Cortex of kidney (tissue), 1 donor: ENCODE measurements at places on chromosomes 12 and 14.

- DNase-seq, result no peak
Observed at GRCh38 chr14:52063052-52063462, 5.8 kb downstream of the NID2 start.

GRCh38 chr14:93086441-93087055 is 29.2 kb downstream of the ITPK1 start:
- no peak for DNase-seq

GRCh38 chr12:90773491-90773890 is 181.5 kb downstream of the CCER1 start:
- no peak for DNase-seq

- DNase-seq, result no peak
Observed at GRCh38 chr14:89209558-89209957, 207.5 kb downstream of the FOXN3 start.

GRCh38 chr14:37864861-37865718 is 269.7 kb downstream of the TTC6 start:
- DNase-seq, result no peak

DNA sequence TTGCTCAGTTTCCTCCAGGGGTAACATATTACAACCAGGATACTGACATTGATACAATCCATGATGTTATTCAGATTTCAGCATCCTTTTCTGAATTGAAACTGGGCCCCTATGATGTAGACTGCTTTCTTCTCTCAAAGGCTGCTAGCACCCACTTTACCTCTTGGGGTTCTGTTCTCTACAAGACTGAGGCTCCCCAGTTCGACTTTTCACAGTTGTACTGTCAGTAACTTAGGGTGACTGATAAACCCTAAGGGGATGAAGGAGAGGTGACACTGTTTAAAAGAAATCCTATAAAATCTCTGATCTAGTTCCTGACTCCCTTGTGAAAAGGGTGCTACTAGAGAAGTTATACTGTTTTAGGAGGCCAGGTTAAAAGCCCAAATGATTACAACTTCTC is 818 bp downstream of the VPS33A start:
- DNase-seq, result no peak

DNA sequence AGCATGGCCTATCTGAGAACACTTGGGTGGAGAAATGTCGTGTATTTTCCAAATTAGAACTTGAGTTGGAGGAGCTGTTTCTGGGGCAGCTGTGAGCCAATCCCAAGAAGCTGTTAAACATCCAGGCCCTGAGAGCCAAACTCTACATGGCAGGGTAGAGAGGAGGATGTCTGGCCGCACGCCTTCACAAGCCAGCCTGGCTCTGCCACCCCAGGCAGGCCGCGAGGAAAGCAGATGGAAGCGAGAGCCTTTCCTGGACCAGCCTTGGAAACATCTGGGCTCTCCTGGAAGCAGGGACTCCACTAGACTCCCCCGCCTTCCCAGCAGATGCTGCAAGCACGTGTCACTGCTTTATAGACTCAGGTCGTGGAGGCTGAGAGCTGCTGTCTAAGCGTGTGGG is 312.8 kb upstream of the FKBP4 start:
- no peak for DNase-seq

DNA sequence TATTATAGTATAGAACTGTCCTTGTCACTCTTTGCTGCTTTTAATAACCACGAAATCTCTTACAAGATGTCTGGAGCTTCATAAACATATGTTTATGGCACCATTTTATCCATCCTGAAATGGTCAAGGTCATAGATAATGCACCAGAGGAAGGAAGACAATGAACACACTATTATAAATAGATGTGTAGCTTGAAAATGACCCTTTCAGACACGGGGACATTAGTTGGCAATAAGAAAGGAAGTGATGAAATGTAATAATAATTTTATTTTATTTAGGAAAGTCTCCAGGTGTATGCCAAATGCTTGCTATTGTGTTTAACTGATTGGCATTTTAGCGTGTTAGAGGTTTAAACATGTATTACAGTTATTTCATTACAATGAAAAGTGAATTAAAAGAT is 36.8 kb upstream of the SLC38A2 start:
- DNase-seq, result no peak

GRCh38 chr12:1575408-1576401 is 18.7 kb downstream of the FBXL14 start:
- DNase-seq, result no peak

DNA sequence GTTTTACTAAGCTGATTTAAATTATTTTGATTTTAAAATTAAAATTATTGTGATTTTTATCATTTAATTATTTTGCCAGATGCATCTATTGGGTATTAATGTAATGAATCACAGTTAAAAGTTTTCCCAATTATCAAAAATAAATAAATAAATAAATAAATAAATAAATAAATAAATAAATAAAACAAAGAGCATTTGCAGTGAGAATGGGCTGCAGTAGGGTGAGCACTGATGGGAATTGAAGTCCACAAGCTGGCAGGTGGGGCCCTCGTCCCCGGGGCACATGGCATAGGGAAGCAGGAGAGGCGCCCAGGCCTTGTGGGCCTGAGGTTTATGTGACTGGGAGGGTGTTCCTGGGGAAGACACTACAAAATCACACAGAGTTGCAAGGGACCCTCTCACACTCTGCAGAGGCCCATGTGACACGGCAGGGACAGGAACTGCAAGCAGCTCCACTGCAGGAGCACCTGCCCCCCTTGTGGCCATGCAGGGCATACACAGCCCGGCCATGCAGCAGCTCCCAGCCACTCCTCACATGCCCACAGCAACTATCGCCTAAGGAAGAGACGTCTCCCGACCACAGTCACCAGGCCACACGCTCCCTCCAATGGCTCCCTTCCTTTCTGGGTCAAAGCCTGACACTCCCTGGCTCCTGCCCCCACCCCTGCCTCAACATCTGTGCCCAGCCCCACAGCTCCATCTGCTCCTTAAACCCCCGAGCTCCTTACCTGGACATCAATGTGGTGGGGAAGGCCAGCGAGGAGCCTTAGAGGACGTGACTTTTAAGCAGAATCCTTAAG is 256.3 kb upstream of the SFSWAP start:
- DNase-seq, result no peak

- DNase-seq, result no peak
Observed at GRCh38 chr14:37678916-37679315, 83.5 kb downstream of the TTC6 start.

- DNase-seq, result no peak
Observed at GRCh38 chr12:124862768-124863415, 772 bp downstream of the SCARB1 start.

DNA sequence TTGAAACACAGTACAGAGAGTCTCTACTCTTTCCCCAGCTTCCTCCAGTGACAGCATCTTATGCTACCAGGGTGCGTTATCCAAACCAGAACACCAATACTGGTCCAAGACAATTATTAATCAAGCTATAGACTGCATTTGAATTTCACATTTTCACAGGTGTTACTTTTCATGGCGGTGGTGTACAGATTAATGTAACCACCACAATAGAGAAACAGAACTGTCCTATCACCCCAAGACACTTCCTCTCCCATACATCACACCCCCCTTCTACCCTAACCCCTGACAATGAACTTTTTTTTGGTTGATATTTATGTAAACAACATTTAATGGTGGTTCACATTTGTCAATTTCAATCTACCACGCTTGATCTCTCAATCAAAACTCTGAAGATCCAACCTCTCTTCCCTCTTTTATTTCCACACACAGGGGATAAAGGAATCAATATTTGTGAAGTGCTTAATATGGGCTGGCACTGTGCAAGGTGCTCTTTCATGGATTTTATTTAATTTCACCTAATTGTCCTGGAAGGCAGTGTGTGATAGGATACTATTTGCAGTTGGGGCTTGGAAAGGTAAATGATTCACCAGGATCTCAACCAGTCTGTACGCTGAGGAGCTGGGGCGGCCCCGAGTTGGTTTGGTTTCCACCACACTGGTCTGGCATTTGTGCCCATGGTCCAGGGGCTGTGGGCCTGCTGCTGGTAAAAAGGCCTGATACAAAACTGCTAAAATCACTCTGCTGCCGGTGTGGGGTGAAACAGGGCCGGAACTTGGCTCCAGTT is 54.6 kb upstream of the DICER1 start:
- DNase-seq, result no peak

- DNase-seq, result no peak
Observed at GRCh38 chr12:68350753-68351152, 18.6 kb upstream of the MDM1 start.

DNA sequence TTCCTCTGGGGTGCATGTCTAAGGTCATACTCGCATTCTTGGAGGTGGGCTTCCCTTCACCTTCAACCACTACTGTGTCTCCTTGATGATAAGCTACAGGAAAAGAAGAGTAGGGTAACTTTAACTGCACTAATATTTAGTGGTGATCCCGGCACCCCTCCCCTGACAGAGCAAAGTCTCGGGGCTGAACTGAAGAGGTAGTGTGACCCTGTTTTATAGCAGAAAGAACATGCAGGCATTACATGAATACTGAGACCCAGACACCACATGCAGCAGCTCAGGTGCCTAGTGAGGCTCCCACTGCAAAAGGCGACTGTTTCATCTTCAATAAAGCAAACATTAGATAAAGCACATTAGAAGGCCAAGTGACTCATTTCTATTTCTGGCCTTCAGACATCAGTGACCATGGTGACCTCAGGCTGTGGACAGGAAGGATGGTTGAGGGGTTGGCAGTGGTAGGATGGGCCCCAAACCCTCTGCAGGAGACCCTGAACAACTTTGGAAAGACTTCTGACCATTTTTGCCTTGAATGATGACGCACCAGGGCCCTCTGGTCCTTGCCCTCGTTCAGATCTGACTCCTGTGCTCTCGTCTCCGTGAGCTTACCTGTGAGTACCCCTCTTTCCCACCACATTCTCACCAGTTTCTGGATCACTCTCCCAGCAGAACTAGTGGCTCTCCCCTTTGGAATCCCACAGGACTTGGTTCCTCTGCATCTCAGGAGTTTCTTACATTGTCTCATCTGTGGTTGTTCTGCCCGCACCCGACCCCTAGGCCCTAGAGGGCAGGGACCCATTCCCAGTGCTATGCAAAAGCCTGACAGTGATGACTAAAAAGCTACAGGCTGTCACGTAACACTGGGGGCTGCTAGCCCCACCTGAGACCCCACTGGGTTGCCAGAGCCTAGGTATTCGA is 23.8 kb upstream of the JPH4 start:
- no peak for DNase-seq

GRCh38 chr14:68627050-68627867 is 165.6 kb downstream of the ZFP36L1 start:
- no peak for DNase-seq

- DNase-seq, result no peak
Observed at GRCh38 chr12:30598889-30599288, 96.8 kb downstream of the IPO8 start.

GRCh38 chr14:65560340-65561027 is 148.0 kb downstream of the FUT8 start:
- DNase-seq, result no peak

- DNase-seq, result no peak
Observed at GRCh38 chr12:67382241-67382871, 113.2 kb downstream of the CAND1 start.

DNA sequence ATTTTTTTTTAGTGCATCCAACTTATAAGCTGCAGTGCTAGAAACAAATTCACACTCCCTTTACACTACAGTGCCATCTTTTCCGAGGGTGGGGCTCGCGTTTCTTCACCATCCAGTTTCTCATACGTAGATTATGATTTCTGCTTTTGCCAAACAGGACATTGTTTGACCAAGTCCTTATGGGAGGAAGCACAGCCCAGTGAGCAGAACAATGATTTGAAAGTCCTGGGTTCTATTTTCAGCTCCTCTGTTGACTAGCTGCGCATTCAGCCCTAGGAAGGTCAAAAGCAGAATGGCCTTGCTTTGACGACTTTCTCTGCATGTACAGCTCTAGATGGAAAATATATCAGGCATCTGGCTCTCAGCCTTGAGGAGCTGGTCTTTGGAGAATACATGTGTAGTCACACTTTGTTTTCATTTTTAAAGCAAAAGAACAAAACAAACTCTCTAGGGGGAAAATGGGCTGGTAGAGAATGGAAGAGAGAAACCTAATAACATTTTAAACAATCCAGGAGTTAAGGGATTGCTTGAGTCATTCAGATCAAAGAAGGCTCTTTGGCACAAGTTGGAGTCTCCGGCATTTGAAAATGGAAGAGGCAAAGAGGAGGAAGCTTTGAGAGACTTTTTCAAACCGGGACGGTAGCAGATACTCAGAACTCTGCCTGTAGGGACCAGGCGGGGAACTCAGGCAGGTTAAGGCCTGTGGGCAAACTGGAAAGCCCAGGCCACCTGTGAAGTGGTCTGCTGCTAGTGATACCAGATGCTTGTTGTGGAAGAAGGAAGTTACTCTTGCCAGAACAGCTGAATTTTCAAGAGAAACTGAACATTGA is 257.3 kb upstream of the PLEKHG7 start:
- no peak for DNase-seq

DNA sequence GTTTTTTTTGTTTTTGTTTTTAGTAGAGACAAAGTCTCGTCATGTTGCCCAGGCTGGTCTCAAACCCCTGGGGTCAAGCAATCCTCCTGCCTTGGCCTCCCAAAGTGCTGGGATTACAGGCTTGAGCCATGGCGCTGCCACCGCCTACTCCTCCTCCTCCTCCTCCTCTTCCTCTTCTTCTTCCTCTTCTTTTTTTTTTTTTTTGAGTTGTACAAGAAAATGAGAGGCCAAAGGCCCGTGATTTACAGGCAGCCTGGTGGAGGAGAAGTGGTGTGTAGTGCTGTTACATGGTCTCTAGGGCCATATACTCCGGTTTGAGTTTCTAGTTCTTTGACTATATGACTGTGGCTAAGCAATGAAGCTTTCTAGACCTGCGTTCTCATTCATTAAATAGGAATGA is 29.6 kb upstream of the SPPL3 start:
- DNase-seq, result no peak

GRCh38 chr14:68749487-68750475 is 43.1 kb downstream of the ZFP36L1 start:
- no peak for DNase-seq

DNA sequence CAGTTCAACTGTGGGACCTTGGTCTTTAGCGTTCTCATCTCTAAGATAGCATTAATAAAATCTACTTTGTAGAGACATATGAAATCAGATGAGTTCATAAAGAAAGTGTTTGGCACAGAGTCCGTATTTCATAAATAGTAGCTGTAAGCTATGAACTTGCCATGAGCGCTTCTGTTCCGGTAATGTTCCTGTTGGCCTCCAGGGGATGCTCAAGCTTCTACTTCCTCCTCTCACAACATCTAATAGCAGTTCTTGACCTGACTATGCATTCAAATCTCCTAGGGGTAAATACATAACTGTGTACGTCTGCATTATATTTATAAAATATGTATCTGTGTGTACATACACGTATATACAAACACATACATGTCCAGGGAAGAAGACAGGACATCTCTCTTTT is 288.2 kb upstream of the TMPO start:
- no peak for DNase-seq

- DNase-seq, result no peak
Observed at GRCh38 chr12:108335349-108336119, 3.6 kb downstream of the CMKLR1 start.

GRCh38 chr12:51270067-51270950 is at the start of gene SMAGP:
Gene SMAGP (minus strand): TSS chr12:51270415. CDS start chr12:51269278, 1,137 bp downstream.
- no peak for DNase-seq

DNA sequence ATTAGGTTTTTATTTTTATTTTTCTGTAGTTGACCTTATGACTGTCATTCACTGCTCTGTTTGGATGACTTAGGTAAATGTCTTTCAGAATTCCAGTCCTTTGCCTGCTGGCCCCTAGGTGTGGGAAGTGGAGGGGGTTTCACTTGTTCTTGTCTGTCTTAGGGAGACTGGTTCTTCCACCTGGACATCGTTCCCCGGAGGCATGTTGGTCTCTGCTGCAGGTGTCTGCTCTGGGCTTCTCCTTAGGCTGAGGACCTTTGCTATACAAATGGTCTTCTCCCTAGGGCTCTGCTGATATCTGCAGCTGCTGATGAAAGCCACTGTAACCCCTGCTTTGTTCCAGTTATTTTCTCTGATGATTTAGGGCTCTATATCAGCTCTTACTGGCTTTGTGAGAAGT is 97.1 kb downstream of the OTOGL start:
- DNase-seq, result no peak
